Hematopoietic multipotent progenitor cell treated with erythropoietin and hydrocortisone succinate and interleukin-3 and kit ligand, for 15 days (in vitro differentiated cells): ENCODE measurements at places on chromosomes 2 and 18.

DNA sequence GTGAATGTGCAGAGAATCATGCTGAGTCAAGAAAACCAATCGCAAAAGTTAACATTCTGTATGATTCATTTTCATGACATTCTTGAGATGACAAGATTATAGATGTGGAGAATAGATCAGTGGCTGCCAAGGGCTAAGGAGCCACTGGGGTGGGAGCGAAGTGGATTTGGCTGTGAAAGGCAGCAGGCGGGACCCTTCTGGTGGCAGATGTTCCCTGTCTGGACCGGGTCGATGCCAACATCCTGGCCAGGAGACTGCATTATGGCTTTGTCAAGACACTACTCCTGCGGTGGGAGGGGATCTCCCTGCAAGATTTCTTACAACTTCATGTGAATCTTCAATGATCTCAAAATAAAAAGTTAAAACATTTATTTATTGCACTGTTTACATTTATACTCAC is 427.9 kb downstream of the GALR1 start:
- no peak for DNase-seq

GRCh38 chr2:216517447-216518225 is 19.0 kb downstream of the RPL37A start:
- no peak for DNase-seq

- DNase-seq = no peak
Measured at GRCh38 chr18:11839556-11839955, 11.7 kb upstream of the CHMP1B start.

DNA sequence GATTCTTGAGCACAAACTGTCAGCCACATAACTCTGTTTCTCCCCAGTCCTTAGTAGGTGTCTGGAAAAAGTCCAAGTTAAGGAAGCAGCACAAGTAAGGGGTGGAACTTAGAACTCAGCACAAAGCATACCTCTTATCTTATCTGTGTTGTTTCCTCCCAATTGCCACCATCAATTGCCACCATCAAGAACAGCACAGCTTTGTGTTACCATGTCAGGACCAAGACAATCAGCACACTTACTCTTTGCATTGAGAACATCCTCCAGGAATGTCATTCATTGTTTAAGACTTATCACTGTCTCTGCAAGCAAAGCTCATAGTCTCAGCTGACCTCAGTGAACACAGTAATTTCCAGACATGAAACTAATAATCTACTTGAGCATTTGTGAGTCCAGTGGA is 212.7 kb upstream of the FSHR start:
- no peak for DNase-seq

DNA sequence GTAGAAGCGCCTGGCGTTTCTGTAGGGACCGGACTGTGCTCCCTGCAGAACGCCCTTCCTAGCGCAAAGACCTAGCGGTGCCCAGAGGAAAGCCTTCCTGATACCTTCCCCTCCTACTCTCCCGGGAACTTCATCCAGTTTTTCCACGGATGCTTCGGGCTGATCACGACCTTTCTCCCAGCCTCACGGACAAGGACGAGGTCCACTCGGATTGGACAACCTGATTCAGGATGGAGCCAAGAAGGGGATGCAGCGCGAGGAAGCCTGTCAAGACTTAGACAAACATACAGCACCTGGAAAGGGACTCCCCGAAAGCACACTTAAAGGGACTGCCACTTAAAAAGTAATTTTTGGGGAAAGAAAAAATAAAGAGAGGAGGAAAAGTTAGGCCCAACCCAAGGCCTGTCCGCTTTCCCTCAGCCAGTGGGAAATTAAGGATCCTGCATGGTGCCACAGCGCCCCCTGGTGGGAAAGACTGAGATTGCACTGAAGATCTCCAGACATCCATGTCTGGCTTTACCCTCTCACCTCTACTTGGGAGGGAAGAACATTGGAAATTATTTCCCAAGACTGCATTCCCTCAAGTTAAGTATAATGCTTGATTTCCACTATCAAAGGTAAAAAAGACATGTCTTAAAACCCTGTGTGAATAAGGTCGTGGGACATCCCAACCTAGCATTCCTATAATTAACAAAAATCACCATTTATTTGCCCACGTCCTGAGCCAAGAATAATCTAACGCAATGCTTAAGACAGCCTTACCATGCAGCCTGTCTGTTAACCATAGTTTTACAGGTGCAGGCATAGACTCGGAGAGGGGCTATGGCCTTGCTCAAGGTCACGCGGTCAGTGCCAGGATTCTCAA is 13.4 kb upstream of the COPS8 start:
- DNase-seq = peak; percentile 66

DNA sequence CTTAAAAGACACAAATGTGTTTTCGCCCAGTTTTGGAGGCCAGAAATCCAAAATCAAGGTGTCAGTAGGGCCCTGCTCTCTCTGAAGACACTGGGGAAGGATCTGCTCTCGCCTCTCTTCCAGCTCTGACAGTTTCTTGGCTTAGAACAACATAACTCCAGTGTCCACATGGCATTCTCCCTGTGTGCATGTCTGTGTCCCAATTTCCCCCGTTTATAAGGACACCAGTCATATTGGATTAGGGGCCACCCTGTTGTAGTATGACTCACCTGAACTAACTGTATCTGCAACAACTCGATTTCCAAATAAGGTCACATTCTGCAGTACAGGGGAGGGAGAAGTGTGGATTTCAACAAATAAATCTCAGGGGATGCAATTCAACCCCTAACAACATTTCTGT is 263.2 kb downstream of the SS18 start:
- no peak for DNase-seq

DNA sequence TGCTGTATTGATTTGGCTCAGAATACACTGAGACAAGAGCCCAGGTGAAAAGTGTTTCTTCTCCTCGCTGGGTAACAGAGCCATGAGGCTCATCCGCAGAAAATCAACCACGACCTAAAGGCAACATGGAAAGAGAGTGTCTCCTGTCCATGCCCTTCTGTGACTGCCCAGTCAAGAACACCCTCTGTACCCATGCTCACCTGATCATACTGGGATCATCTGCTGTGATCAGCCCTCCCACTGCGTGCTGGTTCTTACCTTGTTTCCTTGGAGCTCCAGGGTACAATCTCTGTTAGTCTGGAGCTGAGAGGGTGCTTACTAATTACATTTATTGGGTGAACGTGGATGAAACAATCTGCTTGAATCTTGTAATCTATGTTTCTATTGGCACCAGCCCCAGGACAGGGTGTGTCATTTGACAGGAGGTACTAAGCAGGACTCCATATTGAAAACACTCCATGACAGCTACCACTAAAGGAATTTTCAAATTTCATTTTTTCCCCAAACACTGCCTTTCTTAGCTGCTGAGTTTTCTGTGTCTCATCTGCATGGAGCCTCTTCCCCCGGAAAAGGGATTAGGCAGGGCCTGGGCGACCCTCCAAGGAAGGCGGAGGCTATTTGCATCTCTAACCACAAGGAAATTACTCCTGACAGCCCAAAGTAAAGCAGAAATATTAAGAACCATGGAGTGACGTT is 39.7 kb upstream of the GRP start:
- no peak for DNase-seq

GRCh38 chr2:223801736-223802135 is 35.6 kb downstream of the AP1S3 start:
- no peak for DNase-seq

GRCh38 chr2:229408356-229408755 is 137.3 kb upstream of the PID1 start:
- DNase-seq = no peak

- DNase-seq = no peak
Measured at GRCh38 chr2:45337481-45337880, 273.6 kb downstream of the SRBD1 start.

DNA sequence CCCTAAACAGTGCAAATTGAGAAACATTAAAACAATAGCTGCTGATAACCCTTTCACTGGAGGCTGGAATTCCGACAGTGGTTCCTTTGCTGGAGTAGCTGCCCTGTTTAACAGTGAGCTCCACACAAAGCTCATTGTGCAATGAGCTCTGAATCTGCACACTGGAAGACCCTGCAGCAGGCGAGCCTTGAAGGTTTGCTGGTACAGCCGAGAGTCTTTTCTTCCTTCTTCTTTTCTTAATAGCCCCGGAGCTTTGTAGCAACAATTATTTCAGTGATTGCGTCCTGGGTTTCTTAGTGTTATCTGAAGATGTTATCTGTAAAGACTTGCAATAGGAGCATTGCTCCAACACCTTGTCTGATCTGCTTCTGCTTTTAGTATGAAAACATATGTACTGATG is 50.8 kb upstream of the CXCR4 start:
- DNase-seq = no peak

- DNase-seq = no peak
Measured at GRCh38 chr2:63777816-63778215, 63.9 kb upstream of the UGP2 start.

- no peak for DNase-seq
Measured at GRCh38 chr2:150282357-150282756, 205.1 kb downstream of the RND3 start.

- DNase-seq = no peak
Measured at GRCh38 chr2:84636080-84636971, 120.0 kb downstream of the DNAH6 start.

DNA sequence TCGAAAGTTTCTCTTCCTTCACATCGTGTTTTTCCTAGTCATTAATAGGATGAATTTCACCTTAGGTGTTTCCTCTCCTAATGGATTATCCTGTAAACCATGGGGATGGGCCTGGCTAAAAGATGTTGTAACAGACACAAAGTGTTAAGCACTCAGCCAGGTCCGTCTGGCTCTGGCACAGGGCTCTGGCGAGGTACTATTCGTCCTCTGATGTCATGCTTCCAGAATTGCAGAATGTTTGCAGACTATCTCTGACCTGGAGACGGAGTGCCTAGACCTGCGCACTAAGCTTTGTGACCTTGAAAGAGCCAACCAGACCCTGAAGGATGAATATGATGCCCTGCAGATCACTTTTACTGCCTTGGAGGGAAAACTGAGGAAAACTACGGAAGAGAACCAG is 13.2 kb downstream of the ATG16L1 start:
- no peak for DNase-seq

GRCh38 chr2:219644801-219645480 is 17.5 kb downstream of the SLC4A3 start:
- DNase-seq = no peak

DNA sequence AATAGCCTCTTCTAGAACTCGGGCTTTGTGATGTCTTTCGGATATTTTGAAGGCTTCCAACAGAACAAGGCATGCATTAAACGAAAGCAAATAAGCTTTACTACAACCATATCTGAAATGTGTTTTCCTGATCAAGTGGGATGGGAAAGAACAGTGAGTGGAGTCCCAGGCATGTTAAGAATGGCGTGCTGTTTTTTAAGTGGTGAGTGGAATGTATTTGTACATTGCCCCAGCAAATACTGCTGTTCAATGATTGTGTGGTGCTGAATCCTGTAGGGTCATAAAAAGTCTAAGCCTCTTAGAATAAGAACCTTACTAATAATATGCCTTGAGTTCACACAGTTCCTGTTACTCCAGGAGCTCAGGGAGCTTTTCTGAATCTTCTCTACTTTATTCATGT is 52.5 kb downstream of the POMC start:
- DNase-seq = no peak

- no peak for DNase-seq
Measured at GRCh38 chr18:5574843-5575242, 31.0 kb upstream of the EPB41L3 start.

DNA sequence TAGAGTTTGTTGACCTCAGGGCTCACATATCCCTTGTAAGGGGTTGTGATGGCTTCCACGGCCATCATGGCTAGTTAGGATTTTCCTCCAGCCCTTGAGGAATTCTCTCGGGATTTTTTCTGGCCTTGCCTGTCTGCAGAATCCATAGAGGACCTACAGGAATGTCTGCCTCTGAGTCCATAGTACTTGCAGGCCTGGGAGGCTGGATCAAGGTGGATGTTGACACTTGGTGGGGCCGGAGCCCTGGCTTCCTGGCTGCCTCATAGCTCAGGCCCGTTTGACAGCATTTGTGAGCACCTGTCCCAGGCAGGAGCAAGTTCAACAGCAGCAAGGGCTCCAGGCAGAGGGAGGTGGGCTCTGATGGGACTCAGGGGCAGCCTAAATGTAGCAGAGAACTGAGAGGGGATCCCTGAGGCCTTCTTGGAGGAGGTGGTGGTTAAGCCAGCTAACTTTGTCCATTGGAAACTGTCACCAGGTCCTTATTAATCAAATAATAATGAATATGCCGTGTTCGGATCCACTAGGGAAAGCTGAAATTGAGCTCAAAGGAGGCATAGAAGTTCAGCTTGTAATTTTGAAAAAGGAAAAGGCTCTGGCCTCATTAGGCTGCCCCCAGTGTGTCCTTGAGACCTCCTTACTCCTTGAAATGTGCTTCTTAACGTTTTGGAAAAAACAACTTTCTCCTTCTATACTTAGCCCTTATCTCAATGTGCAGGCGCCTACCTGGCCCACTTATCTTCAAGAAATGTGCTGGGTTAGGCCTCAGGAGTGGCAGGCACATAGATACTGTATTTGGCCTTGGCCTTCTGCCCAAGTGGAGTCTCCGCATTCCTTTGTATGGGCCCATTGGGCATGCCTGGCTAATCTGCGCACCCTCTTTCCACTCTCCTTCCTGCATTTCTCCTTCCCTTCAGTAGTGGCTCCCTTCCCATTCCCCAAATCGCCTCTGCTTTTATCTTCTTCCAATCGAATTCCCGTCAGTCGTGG is 66.9 kb downstream of the HPCAL1 start:
- peak; percentile 84 for DNase-seq

DNA sequence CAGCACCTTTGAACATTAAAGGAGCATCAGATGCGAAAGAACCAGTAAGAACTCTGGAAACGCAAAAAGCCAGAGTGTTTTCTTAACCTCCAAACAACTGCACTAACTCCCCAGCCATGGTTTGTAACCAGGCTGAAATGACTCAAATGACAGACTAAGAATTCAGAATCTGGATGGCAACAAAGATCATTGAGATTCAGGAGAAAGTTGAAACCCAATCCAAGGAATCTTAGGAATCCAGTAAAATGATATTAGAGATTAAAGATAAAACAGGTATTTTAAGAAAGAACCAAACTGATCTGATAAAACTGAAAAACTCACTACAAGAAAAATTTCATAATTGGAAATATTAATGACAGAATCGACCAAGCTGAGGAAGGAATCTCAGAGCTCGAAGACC is 116.7 kb downstream of the PTRHD1 start:
- no peak for DNase-seq
